Smooth muscle cell of the coronary artery (primary cell): ENCODE measurements at places on chromosomes 1 and 21. TPM values are rescaled to one million over a fixed set of nuclear protein-coding genes. Genes with fewer than 3 reads are reported as not detected.

The S100A9 gene
- not detected in 2 replicates for total RNA-seq

The FYB2 gene
- total RNA-seq: not detected in 2 replicates

The ICOSLG gene
- total RNA-seq: under 0.01 and 0.12 TPM in 2 replicates

The PLOD1 gene
- 249 and 486 TPM in 2 replicates for total RNA-seq

The ABCB10 gene
- 5.1 and 10.7 TPM in 2 replicates for total RNA-seq

The SYT14 gene
- 0.47 and 0.68 TPM in 2 replicates for total RNA-seq

The TMIGD3 gene
- not detected in 2 replicates for total RNA-seq

The ATF6 gene
- total RNA-seq: 9.6 and 16.7 TPM in 2 replicates

The KRTAP19-1 gene
- not detected in 2 replicates for total RNA-seq

The GPR89B gene
- total RNA-seq: 16.4 and 18.4 TPM in 2 replicates

The CCDC24 gene
- 2.2 and 3.1 TPM in 2 replicates for total RNA-seq

The SYTL1 gene
- 0.08 TPM in 1 of 2 replicates, not detected in the other for total RNA-seq

The BMP8B gene
- under 0.01 TPM in 1 of 2 replicates, not detected in the other for total RNA-seq

The PGBD5 gene
- under 0.01 and 0.59 TPM in 2 replicates for total RNA-seq

The S100A12 gene
- total RNA-seq: not detected in 2 replicates

The AMPD1 gene
- total RNA-seq: not detected in 2 replicates

The LMNA gene
- total RNA-seq: 928 and 1,753 TPM in 2 replicates

The TNFAIP8L2 gene
- not detected in 2 replicates for total RNA-seq

The OVAAL gene
- total RNA-seq: not detected in 2 replicates

The DTL gene
- 0.35 and 4.6 TPM in 2 replicates for total RNA-seq

The LENEP gene
- 0.68 TPM in 1 of 2 replicates, not detected in the other for total RNA-seq

The SH2D2A gene
- 0.30 TPM in 1 of 2 replicates, not detected in the other for total RNA-seq
